ENCODE measurements at places on chromosomes 5 and 9.

DNA sequence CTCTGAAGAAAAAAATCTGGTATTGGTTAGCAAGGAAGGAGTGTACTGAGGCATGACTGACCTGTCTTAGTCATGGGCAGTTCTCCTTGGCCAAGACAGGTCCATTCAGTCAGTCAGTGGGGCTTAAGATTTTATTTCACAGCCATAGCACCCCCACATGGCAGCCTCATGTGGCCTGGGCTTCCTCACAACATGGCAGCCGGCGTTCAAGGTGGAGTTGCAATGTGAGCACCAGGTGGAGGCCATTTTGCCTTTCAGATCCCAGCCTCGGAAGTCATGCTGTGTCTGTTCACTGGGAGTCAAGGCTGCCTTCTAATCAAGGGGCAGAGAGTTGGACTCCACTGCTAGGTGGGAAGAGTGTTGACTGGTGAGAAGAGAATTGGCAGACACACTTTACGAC is 10.3 kb upstream of the CARD19 start:
- DNase-seq: no peak

GRCh38 chr5:96742538-96742937 is 65.2 kb downstream of the ERAP1 start:
- no peak for DNase-seq

GRCh38 chr5:76084496-76085242 is 1.5 kb downstream of the SV2C start:
- DNase-seq: no peak

- no peak for DNase-seq
Observed at GRCh38 chr5:66814146-66814991, 218.2 kb downstream of the MAST4 start.

GRCh38 chr5:127705120-127705892 is 2.1 kb downstream of the CCDC192 start:
- no peak for DNase-seq

- peak; percentile 77 for DNase-seq
Observed at GRCh38 chr5:179550511-179551342, at the start of gene RUFY1. RUFY1 (plus strand) TSS chr5:179550554; CDS start chr5:179550570, 16 bp downstream.

- no peak for DNase-seq
Observed at GRCh38 chr5:97004423-97005060, 68.7 kb downstream of the LNPEP start.

DNA sequence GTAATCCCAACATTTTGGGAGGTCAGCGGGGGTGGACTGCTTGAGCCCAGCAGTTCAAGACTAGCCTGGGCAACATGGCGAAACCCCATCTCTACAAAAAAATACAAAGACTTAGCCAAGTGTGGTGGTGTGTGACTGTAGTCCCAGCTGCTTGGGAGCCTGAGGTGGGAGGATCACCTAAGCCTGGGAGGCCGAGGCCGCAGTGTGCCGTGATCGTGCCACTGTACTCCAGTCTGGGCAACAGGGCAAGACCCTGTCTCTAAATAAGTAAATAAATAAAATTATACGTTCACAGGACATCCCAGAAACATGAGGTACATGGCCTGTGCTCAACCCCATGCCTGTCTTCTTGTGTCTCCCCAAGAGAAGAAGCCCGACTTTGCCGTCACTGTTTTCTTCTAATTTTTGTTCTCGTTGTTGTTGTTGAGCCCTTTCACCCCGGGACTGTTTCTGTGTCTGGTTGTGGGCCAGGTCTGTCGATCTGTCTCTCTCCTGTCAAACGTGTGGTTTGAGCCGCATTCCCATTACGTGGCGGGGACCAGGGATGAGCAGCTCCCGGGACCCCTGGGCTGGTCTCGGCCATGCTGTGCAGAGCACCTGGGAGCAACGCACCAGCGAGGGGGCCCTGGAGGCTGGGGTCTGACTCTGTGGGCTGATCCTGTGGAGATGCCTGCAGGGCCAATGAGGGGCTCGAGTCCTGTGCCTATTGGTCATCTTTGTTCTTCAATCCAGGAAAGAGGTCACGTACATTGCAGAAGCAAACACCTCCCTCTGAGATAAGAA is 32.2 kb downstream of the NACC2 start:
- no peak for DNase-seq

DNA sequence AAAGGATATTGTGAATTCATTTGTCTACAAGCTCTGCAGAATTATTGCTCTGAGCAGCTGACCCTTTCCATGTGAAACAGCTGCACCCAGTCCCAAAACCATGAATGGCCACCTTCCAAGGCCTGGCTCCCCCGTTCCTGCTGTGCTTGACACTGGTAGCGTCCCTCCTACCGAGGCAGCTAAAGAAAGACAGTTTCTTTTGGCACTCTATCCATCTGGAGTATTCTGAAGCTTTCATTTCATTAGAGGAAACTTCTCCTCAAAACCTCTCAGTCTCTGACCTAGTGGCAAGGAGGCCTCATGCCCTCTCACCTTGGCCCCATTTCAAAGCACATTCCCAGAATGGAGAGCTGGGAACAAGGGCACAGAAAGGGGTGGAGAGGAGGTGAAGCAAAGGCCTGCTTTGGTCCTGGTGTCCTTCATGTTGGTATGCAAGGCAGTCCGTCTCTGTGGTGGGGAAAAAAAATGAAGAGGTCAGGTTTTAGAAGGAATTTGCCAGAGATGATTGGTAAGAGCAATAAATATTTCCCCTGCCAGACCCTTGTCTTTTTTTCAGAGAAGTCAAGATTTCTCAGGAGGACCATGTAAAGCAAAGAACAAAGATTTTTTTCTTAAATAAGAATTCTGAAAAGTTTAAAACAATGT is 232.0 kb downstream of the RFK start:
- no peak for DNase-seq

- peak; percentile 37 for DNase-seq
Observed at GRCh38 chr9:130183133-130183762, 11.0 kb downstream of the NCS1 start.

DNA sequence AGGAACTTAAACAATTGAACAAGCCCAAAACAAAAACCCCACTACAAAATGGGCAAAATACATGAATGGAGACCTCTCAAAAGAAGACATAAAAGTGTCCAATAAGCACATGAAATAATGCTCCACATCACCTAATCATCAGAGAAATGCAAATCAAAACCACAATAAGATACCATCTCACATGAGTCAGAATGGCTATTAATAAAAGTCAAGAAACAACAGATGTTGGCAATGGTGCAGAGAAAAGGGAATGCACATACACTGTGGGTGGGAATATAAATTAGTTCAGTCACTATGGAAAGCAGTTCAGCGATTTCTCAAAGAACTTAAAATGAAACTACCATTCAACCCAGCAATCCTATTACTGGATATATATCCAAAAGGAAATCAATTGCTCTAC is 337.4 kb upstream of the GRIA1 start:
- no peak for DNase-seq

GRCh38 chr9:122379340-122379739 is 8.5 kb downstream of the PTGS1 start:
- no peak for DNase-seq

- DNase-seq: no peak
Observed at GRCh38 chr5:96339862-96340261, 93.2 kb downstream of the PCSK1 start.

DNA sequence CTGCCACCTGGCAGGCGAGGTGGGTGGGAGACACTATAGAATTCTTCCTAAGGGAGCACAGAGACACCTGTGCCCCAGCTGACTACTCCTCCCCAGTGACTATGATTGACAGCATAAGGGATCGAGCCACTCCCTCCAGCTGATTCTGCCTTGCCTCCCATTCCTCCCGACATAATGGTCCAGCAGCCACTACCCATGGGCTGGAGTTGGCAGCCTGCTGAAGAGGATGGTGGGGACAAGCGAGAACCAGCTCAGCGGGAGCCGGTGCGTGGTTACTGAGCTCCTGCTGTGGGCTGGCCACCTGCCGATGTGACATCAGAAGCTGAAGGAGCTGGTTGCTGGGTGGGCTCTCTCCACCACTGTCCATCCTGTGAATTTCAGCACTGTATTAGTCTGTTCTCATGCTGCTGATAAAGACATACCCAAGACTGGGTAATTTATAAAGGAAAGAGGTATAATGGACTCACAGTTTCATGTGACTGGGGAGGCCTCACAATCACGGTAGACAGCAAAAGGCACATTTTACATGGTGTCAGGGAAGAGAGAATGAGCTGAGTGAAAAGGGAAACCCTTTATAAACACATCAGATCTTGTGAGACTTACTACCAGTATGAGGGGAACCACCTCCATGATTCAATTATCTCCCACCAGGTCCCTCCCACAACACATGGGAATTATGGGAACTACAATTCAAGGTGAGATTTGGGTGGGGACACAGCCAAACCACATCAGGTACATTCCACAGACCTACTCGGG is 12.1 kb upstream of the NCS1 start:
- DNase-seq: no peak

DNA sequence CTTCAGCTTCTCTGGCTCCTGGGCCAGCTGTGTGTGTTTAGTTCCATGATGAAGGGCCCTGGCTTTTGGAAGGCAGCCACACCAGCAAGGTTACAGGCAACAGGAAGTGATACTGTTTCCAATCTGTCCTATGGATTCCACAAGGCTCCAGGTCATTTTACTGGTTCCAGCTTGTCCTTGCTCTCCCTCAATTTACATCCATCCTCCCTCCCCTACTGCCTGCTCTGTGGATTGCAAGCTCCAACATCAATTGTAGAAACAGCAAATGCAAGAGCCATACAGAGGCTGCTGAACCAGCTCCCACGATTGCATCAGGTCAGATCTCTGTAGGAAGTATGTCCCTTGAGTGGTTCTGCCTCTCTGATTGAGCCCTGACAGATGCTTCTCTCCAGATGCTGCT is 409.8 kb downstream of the NTRK2 start:
- no peak for DNase-seq

- DNase-seq: no peak
Observed at GRCh38 chr9:109317311-109317978, 3.4 kb downstream of the EPB41L4B start.

DNA sequence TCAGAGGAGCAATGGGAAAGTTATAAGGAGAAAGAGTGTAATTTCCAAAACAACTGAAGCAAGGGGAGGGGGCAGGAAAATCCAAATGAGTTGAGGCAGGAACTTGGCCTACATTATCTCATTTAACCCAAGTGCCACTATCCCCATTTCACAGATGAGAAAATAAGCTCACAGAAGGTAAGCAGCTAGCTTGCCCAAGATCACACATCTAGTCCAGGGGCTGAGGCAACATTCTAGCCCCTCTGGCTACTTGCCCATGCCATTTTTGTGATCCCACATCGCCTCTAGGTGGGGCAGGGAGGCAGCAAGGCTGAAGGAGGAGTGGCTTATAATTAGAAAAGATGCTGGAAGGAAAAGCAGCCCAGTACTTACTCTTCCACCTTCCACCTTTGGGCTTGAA is 2.6 kb upstream of the PSIP1 start:
- no peak for DNase-seq

- no peak for DNase-seq
Observed at GRCh38 chr5:80337379-80337778, 17.6 kb downstream of the SPZ1 start.

GRCh38 chr5:50704730-50705129 is 38.3 kb downstream of the PARP8 start:
- no peak for DNase-seq

- no peak for DNase-seq
Observed at GRCh38 chr9:105330755-105331154, 86.3 kb downstream of the SLC44A1 start.

GRCh38 chr5:154117050-154117449 is 73.5 kb upstream of the GALNT10 start:
- DNase-seq: no peak

- DNase-seq: no peak
Observed at GRCh38 chr5:92003806-92004205, 620.7 kb upstream of the ARRDC3 start.

- no peak for DNase-seq
Observed at GRCh38 chr5:115713408-115713807, 87.6 kb upstream of the TMED7 start.

GRCh38 chr5:14405706-14406553 is 175.7 kb upstream of the OTULINL start:
- DNase-seq: no peak

DNA sequence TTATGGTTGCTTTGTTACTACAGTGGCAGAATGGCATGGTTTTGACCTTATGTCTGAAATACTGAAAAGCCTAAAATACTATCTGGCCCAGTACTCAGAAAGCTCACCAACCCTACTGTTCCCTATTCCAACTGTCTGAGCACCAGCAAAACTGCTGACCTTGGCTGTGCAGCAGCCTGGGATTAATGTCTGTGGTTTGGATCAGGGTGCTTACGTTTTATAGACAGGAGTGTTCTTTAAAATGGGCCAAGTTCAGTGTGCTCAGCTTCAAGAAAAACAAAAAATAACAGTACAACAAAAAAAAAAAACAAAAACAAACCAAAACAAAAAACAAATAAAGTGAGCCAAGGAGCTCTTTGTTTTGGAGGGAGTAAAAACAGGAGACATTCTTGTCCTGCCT is 36.4 kb downstream of the SLC28A3 start:
- no peak for DNase-seq

GRCh38 chr5:79890119-79890929 is 100.7 kb downstream of the MTX3 start:
- no peak for DNase-seq

DNA sequence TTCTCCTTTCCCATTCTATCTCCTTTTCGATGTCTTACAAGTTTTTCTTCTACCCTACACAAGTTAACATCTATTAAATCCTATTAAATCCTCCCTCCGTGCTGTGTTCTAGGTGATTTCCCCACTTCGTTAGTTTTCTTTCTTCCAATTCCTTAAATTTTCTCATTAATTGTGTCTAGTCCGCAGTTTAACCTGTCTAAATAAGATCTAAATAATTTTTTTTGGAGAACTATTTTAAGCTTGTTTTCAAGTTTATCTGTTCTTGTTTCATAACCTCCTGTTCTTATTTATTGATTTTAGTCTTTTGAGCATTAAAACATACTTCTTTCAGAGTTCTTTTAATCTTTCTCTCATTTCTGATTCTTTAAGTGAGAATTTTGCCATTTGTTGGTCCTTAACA is 109.3 kb downstream of the UHRF2 start:
- no peak for DNase-seq

- peak; percentile 6 for DNase-seq
Observed at GRCh38 chr9:89896806-89897340, 292.1 kb downstream of the GADD45G start.

DNA sequence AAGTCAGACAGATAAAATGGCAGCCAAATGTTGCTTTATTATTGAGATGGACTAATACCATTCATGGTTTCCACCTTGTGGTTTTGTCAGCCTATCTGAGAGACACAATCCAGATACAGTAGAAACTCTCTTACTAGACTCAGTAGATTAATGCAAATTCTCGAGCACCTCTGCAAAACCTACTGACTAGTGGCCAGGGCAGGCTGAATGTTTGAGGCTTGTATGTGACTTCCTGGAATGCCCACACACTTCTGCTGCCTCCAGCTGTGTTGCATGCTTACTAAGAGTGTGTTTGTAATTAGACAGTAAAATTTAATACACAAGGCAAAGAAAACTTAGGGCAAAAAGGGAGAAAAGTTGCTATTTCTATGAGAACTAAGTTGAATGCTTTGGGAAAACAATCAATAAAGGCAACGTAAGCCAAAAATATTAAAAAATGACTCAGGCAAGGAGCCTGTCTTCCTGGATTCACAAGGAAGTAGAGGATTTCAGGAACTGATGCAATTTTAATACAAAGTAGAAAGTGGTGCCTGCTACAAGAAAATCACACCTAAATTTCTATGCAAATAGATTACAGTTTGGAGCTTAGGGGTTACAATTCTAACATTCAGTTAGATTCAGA is 30.2 kb upstream of the CCNG1 start:
- no peak for DNase-seq

Measured in RWPE2 (cell line).